Omental fat pad (tissue), 4 donors: ENCODE measurements at places on chromosomes 7 and 10.

- no peak for DNase-seq
These were observed 64.5 kb downstream of the AOAH start for GRCh38 chr7:36659638-36660341.

- no peak for DNase-seq
These were observed 4.2 kb upstream of the PILRA start for GRCh38 chr7:100369105-100369504.

DNA sequence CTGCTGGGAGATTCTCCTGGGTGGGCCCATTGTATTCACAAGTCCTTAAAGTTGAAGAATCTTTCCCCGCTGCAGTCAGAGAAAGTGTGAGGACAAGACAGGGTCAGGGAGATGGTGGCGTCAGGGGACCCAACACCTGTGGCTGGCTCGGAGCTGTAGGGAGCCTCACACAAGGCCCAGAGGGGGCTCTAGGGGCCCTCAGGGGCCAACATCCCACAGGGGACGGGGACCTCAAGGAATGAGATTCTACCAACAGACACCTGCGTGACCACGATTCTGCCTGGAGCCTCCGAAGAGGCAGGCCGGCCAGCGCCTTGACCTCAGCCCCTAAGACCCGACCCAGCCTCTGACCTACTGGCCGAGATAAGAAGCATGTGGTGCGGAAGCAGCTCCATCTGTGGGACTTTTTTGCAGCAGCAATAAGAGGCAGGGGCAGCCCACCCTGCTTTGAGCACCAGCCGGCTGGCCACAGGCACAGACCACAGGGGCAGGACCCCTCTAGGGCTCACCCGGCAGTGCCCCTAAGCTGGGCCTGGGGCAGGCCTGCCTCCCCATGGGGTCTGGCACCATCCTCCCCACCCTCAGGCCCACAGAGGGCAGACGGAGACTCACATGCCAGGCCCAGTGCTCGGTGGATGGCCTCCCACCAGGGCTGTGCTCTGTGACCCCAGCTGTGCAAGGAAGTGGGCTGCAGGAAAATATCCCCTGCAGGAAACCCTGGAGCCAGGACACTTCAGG, 13.2 kb downstream of the RASGEF1A start:
- DNase-seq = no peak

GRCh38 chr7:129224251-129225205, at the start of gene AHCYL2:
Gene AHCYL2 (plus strand): TSS chr7:129225030.
- DNase-seq = peak; percentile 78

DNA sequence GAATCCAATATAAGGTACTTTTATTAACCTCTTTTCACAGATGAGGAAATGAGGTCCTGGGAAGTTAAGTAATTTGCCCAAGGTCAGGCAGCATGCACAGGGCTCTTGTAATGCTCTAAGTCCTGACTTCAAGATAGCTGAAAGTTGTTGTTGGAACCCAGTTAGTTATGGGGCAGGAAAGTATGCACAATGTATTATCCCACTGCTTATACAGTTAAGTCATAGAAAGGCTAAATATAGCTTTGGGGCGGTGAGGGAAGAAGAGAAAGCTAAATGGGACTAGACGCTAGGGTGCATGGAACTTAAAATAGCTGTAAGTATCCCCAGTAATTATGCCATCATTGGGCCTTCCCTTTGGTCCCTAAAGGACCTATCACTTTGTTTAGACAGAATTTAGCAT, 9.2 kb downstream of the GLCCI1 start:
- DNase-seq = no peak
